ENCODE measurements at places on chromosomes 2 and 18. TPM values are rescaled to one million over a fixed set of nuclear protein-coding genes. Genes with fewer than 3 reads are reported as not detected.

Gene IGFBP2
- total RNA-seq: 54.8 TPM

Gene ELOA2
- not detected for total RNA-seq

Gene RNF125
- total RNA-seq: 0.57 TPM

Gene MYCN
- not detected for total RNA-seq

Gene XIRP2
- total RNA-seq: not detected

Gene ZAP70
- 0.54 TPM for total RNA-seq

Gene MYOM1
- total RNA-seq: 0.92 TPM

Gene SLC4A5
- 1.2 TPM for total RNA-seq

Gene MAP3K19
- total RNA-seq: not detected

Gene TMEM169
- 0.74 TPM for total RNA-seq
